CD4-positive, alpha-beta T cell treated with Interferon alpha-2 for 1 hour (primary cell): ENCODE measurements at places on chromosomes 2 and 18.

GRCh38 chr2:128615571-128615970 lies 296.9 kb upstream of the HS6ST1 start:
- DNase-seq, result no peak

- no peak for DNase-seq
Observed at GRCh38 chr18:53375621-53376020, 848.8 kb downstream of the MBD2 start.

DNA sequence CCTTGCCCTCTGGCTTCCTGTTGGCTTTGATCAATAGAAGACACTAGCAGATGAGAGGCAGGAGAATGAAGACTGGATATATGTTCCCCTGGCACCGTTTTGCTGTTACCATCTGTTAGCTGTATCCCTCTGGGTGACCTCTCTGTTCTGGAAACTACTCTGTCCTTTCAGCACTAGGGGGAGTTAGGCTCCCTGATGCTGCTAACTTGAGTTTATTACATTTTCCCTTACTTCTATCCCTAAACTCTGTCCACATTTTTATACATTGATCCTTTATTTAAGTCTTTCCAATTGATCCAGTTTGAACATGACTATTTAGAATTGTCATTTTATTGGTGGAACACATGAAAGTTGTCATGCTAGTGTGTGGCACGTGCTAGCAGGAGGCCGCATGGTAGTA lies 1014.3 kb upstream of the CDH2 start:
- DNase-seq, result no peak

GRCh38 chr2:3403587-3404334 lies 24.3 kb downstream of the TRAPPC12 start:
- DNase-seq, result no peak

DNA sequence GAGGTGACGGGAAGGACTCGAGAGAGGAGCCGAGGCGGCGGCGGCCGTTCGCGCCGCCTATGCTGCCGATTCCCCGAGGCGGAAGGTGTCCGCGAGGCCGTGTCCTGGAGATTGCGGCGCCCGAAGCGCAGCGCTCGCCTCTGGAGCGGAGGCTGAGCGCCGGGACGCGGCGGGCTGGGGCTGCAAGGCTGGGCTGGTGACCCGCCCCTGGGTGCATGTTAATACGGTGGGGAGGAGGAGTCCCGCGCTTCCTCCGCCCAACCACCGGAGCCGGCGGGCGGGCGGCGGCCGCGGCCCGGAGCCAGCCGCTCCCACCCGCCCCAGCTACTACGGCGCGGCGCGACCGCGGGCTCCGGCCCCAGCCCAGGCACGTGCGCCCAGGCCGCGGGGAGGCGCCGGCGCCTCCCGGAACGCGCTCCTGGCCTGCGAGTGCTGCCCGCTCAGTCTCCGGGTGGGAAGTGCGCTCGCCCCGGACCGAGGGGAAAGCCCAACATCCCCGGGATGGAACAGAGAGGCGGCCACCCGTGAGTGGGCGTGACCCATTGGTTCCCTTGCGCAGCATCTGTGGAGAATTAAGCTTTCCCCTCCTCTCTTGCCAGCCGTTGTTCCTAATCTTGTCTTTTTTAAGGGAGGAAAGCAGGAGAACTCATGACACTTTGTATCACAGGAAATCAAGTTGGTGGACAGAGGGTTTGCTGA lies at the start of gene DLGAP1:
Gene DLGAP1, minus strand, starts transcription at position 195 of the 699 bp plus-strand sequence.
- DNase-seq, result no peak

- DNase-seq, result no peak
Observed at GRCh38 chr2:207812058-207812725, 42.5 kb upstream of the FZD5 start.
